ENCODE measurements at places on chromosomes 4 and X.
A peak's percentile ranks its signal among the peaks of the same experiment; 100 is the strongest.

- no peak for DNase-seq
Observed at GRCh38 chrX:108221301-108221864, 129.8 kb downstream of the ATG4A start.

DNA sequence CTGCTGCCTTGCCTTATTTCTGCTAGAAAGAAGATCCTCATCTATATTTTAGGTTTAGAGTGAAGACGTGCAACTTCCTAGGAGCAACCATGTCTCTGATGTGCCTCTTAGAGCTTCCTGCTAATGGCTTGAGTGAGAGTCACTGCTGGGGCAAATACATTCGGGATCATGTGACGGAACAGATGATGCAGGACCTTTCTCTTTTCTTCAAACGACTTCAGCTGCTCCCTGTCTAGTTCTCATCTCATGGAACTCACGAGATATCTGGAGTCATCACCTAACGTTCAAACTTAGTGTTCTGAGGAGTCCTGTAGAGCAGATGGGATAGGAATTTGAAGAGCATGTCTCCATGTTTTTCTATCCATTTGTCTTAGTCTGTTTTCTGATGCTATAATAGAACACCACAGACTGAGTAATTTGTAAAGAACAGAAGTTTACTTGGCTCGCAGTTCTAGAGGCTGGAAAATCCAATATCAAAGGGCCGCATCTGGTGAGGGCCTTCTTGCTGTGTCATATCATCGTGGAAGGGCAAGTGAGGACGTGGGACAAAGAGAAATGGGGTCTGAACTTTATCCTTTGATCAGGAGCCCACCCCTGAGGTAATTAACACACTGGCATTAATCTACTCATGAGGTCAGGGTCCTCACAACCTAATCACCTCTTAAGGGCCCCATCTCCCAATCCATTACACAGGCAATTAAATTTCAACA, 43.5 kb upstream of the SCRG1 start:
- no peak for DNase-seq

DNA sequence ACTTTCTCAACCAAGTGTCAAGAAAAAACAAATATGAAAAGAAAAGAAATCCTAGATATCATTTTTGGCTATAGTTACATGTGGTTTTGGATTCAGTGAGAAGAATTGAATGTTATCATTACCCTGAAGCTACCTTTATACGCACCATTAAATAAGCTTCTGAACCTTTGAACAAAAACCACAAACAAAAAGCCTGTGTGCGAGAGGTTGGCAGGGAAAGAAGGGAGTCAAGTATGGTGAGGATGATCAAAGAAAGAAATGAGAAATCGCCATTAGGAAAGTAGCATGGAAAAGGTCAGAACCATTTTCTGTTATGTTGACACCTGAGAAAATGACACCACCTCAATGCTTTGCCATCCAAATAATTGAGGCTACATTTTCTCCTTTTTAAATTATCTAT, 1.2 kb upstream of the SLC7A11 start:
- no peak for DNase-seq

GRCh38 chr4:141705747-141706377, 69.5 kb downstream of the IL15 start:
- DNase-seq = no peak

DNA sequence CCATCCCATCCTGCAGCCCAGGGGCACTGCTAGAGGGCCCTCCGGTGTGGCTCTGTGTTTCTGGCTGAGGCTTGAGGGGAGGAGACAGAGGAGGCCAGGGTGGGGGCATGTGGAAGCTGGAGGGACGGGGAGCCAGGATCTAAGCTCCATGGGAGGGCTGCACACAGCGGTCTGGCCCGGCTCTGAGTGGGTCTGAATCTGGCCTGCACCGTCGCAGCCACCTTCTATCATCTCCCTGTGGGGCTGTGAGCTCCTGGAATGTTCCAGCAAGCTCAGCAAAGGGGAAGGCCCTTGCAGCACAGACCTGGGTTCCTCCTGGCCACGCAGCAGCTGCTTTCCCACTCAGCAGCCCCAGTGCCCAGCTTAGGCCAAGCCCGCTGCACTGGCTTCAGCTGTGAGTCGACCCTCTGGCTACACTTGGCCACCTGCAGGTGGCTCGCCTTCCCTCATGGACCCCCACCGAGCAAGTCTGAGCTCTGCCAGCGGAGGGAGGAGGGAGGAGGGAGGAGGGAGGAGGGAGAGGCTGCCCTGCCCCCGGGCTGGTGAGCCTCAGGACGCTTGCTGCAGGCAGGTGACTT, 5.3 kb downstream of the NKX1-1 start:
- no peak for DNase-seq

- no peak for DNase-seq
Observed at GRCh38 chr4:3261411-3262207, 12.7 kb downstream of the MSANTD1 start.

GRCh38 chr4:112311516-112311915, 14.3 kb downstream of the ALPK1 start:
- no peak for DNase-seq

DNA sequence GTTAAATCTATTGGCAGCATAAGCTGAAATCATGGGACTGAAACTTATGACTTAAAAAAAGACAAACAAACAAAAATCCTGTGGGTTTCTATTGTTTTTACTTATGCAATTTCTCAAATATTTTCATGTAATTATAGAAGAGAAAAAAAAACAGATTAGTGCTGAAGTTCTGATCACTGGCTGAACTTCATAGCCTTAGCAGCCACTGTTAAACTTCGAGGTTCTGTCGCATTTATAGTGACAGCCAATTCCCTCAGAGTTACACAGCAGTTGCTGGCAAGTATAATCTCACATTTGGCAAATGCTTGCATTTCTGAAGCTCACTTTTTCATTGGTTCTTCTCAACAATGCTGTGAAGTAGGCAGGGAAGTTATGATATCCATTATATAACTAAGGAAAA, 748.9 kb upstream of the MAGEB2 start:
- DNase-seq = no peak

DNA sequence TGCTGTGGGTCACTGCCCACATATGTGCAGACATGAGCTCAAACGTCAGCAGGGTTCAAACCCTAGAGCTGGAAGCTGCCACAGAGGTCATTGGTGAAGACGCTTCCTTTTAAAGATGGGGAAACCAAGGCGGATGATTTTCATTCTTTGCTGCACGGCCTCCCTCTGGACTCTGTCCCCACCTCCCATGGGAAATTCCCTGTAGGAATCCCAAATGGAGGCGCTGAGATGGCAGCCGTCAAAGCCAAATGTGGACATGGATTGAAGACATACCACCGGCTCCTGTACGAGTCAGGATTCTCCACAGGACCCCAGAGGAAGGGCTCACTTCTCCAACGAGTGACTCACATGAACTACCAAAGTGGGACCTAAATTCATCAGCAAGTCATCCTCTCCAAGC, 286.4 kb downstream of the CRLF2 start:
- no peak for DNase-seq

DNA sequence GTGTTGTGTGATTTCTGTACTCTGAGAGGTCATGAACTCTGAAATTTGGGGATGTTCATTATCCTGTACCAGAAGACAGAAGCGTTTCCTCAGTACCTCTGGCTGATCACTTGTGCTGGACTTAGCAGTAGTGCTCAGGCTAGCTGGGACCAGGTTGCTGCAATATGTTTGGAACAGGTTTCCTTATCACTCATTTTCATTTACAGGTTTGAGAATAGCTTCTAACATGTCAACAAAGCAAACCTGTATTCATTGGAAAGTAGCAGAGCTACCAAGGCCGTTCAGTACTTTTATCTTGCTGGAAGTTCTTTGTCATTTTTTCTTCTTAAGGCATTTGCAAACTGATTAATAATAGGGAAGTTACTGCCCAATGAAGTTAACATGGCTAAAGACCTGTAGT, 242.9 kb upstream of the ANKRD50 start:
- DNase-seq = no peak

DNA sequence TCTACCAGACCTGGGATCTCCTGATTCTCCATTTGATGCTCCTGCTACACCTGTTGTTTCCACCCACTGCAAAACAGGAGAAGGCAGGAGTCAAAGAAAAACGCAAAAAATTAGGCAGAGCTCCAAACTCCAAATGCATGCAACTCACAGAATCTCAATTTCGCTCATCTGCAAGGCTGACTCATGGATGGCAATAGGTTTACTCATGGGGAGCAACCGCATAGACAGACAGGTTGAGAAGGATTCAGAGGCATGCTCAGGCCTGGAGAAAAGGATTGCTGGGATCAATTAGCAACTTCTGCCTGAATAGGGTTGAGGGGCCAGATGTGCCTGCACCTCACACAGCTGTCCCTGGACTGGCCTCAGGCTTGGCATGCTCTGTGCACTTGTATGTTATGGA, 231.0 kb downstream of the LDB2 start:
- DNase-seq = peak; percentile 86

DNA sequence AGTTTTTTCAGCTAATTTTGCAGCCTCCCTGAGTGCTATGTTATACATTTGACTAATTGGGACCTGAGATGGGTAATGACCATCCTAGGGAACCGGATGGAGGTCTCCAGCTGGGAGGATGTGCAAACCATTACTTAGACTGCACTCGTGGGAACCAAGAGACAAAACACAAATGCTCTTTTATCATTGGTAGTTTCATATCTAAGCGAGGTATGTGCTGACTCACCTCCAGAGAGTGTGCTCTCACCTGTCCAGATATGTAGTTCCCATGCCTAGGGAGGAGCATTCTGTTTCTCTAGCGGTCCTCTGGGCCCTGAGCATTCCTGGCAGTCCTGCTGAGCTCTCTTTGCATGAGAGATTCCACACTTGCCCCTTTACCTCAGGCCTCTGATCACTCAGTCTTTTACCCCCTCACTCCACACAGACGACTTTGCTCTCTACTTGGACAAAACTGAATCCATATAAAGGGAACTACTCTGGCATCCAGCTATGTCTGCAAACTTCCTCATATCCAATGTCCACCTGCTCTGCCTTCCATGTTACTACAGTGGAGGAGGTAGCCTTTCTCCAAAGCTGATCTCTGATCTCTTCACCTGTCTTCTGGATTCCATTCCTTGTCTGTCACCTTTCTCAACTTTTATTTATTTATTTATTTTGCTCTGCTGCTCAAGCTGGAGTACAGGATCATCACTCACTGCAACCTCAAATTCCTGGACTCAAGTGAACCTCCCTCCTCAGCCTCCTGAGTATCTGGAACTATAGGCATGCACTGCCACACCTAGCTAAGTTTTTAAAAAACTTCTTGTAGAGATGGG, 88.4 kb downstream of the LRP2BP start:
- peak; percentile 38 for DNase-seq

DNA sequence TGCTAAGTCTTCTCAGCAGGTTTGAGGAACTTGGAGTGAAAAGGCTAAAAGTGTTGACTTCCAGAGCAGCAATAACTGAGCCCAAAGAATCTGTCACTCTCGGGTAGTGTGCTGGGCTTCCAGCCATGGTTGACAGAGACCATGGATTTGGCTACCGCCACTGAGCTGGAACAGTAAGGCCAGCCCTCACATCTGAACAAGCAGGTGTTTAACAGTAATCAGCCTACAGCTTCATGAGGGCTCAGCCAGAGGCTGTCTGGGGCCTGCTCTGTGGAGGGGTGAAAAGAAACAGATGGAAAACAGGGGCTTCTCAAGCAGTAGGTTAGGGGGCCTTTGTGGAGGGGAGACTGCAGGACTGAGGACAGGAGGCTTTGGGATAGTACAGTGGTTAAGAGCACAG, 14.9 kb downstream of the RASL11B start:
- no peak for DNase-seq

DNA sequence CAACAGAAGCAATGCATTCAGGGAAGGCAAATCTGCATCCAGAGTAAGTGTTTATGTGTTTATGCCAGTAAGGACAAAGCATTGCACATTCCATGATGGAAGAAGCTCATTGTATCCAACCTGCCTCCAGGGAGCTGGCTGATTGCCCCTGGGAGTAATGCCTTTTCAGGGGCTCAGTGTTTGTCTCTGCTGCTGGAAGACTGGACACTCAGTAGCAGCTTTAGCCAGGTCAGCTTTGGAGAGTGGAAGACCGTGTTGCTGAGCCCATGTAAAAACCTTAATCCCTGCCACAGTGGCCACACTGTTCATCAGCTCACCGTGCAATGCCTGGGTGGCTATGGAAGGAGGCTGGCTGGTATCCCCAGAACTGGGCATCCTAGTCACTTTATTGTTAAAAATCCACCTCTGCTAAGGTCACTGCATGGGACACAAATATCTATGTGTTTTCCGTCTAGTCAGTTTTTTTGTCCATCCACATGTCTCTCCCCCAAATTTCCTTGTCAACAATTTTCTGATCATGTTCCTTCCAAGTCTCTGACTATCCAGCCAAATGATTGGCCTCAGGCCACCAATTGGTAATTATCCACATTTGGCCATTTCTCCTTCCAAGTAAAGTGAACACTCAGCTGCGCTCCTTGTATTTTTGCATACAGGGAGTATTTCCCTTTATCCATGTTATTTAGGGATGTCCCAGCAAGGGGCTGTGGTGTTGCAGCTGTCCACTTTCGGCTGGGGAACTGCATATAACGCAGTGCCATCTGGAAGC, 2044.5 kb upstream of the AGA start:
- DNase-seq = no peak

DNA sequence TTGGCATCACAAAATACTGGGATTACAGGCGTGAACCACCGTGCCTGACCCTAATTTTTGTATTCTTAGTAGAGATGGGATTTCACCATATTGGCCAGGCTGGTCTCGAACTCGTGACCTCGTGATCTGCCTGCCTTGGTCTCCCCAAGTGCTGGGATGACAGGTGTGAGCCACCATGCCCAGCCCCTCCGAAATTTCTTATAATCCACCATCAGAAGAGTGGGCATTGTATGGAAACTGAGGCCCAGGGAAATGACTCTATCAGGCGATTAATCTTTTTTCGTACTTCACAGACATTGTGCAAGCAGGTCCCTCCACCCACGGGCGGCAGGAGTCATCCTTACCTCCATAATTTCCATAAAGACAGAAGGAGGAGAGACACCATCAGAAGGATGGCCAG, 16.0 kb downstream of the CRLF2 start:
- no peak for DNase-seq

- no peak for DNase-seq
Observed at GRCh38 chr4:165458471-165458870, 79.7 kb downstream of the CPE start.

DNA sequence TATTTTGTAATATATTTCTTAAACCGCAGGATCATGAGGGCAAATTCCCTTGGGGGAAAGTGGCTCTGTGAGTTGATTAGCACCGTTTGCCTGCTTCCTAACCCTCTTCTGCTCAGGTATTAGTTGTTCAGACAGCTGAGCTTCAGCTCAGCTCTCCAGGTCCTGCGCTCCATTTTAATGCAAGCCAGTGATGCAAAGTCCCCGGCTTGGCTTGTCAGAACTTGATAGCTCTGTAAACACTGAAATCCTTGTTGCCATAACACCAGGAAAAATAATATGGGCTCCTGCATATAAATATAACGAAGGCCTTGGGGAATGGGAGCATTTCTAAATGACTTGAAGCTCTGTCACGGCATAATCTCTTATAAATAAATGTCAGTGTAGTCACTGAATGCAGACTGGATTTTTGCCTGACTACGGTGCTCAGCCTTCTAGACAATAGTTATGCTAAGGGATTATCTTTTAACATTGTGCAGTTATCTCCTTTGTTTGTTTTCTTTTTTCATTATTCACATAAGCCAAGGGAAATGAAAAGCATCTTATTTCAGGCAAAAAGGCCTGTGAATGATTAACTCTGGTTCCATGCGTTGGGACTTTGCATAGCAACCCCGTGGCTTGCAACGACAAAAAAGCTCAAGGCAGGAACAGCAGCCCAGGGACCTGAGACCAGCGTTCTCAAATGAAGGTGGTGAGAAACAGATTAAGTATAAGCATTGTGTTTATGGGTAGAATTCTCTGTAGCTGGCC, 253.2 kb downstream of the SPRY1 start:
- DNase-seq = peak; percentile 91

Measured in brain microvascular endothelial cell (primary cell).